CD4-positive, alpha-beta T cell (primary cell): ENCODE measurements at places on chromosomes 12 and 14. TPM values are rescaled to one million over a fixed set of nuclear protein-coding genes. Genes with fewer than 3 reads are reported as not detected.

Gene SLC17A8
- total RNA-seq = not detected

GRCh38 chr14:30980980-30981379 is 44.5 kb upstream of the AP4S1 start:
- H3K36me3 ChIP-seq = no peaks in the 10 kb centered on the region
- no peak overlapping the region for H3K4me3 ChIP-seq

Gene KLRC2
- not detected for total RNA-seq

DNA sequence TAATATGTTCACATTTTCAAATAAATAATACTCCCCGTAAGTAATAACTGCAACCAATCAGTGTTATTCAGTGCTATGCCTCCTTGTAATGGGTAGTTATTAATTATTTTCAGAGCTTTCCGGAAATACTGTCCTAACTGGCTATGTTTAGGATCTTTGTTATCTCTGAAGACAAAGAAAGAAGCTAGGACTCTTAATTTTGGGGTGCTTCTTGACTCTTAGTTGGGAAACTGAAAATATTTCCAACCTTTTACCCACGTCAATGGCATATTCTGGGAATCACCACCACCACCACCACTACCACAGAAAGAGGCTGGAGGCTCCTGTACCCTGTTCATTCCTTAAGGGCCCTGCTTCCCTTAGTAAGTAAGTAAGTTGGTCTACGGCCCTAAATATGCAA is 39.1 kb downstream of the RAD52 start:
- H3K27me3 ChIP-seq = no peaks in the 10 kb centered on the region
- DNase-seq = no peak
- H3K36me3 ChIP-seq = peaks cover 97% of the 10 kb centered on the region
- H3K27ac ChIP-seq = no peak overlapping the region

Gene ARMH4
- total RNA-seq = not detected

- H3K4me3 ChIP-seq = no peak overlapping the region
- peaks cover 38% of the 10 kb centered on the region for H3K27me3 ChIP-seq
- H3K4me1 ChIP-seq = peaks cover 2% of the 10 kb centered on the region
- DNase-seq = no peak
- H3K36me3 ChIP-seq = no peaks in the 10 kb centered on the region
Measured at GRCh38 chr12:52235001-52235764, 2.1 kb downstream of the KRT7 start.

GRCh38 chr14:24351517-24351916 is 11.7 kb upstream of the RIPK3 start:
- no peaks in the 10 kb centered on the region for H3K36me3 ChIP-seq
- H3K27me3 ChIP-seq = peaks cover 29% of the 10 kb centered on the region

Gene RPAP3
- 26.4 TPM for total RNA-seq

GRCh38 chr12:121561009-121561395 is 19.8 kb downstream of the KDM2B start:
- H3K27me3 ChIP-seq = no peaks in the 10 kb centered on the region
- H3K36me3 ChIP-seq = peaks cover 13% of the 10 kb centered on the region
- peaks cover 9% of the 10 kb centered on the region for H3K4me1 ChIP-seq
- H3K4me3 ChIP-seq = no peak overlapping the region

DNA sequence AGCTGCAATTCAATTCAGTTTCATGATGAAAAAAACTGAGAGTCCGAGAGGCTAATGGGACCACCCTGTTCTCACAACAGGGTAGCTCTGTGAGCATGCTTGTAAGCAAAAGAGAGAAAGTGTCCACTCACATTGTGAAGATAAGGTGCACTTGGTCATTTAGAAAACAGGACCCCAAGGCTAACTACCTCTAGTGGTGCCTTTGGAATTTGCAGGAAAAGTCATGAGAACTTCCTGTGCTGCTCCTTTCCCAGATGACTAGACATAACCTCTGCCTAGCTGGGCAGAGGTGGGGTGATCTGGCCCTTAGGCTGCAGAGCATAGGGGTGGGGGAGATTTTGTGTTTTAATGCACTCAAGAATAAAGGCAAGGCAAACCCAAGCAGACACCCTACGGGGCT is 118.9 kb downstream of the STAB2 start:
- H3K27me3 ChIP-seq = peaks cover 3% of the 10 kb centered on the region
- H3K36me3 ChIP-seq = no peaks in the 10 kb centered on the region
- H3K27ac ChIP-seq = no peak overlapping the region
- H3K4me3 ChIP-seq = no peak overlapping the region
- H3K4me1 ChIP-seq = no peaks in the 10 kb centered on the region

DNA sequence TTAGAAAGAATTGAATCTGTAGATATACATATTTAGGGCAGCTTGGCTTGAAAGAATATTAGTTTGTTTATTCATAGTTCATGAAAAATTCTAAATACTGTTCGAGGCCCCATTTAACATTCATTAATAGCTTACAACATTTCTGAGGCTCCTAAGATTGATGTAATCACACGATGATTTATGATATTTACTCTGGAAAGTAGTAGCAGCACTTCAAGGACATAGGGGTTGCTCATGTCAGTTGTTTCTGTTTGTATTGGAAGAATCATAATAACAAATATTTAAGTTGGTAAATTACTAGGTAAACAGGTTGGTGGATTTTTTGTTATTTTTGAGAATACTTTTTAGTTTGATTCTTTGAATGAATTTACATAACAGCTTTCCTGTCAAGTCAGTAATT is 30.4 kb downstream of the CAND1 start:
- H3K27ac ChIP-seq = no peak overlapping the region
- H3K4me1 ChIP-seq = no peaks in the 10 kb centered on the region
- no peak for DNase-seq
- no peak overlapping the region for H3K4me3 ChIP-seq

GRCh38 chr12:27696864-27697564 is 767 bp downstream of the REP15 start:
- no peaks in the 10 kb centered on the region for H3K4me1 ChIP-seq
- no peak overlapping the region for H3K4me3 ChIP-seq
- H3K36me3 ChIP-seq = no peaks in the 10 kb centered on the region
- no peaks in the 10 kb centered on the region for H3K27me3 ChIP-seq
- no peak overlapping the region for H3K27ac ChIP-seq

DNA sequence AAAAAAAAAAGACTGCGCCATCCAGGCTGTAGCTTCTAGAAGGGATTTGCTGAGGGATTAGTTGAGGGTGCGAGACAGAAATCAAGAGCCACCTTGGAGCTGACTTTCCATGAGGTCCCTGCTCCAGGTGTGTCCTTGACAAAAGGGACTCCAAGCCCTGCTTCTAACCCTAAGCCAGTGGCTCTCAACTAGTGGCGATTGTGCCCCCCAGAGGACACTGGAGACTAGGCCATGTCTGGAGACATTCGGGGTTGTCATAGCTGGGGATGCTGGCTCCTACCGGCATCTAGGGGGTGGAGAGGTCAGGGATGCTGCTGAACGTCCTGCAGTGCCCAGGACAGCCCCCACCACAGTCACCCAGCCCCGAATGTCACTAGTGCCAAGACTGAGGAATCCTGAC is 40.6 kb downstream of the SPRING1 start:
- H3K4me1 ChIP-seq = no peaks in the 10 kb centered on the region
- no peak overlapping the region for H3K27ac ChIP-seq
- no peak for DNase-seq
- H3K27me3 ChIP-seq = peaks cover 13% of the 10 kb centered on the region

DNA sequence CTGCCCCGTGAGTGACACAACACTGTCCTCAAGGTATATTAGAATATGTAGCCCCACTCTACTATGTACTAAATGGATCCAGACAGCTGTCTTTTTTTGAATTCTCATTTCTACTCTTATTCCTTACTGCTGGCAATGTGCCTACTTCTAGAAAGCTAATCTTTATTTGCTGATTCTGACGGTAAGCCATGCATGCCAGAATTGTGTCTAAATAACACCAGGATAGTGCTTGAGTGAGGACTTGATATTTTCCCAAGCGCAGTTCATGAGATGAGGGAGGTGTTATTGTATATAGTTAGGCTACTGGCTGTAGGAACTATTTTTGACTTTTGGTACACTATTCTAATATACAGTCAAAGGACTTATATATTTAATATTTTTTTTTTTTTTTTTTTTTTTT is 316.2 kb upstream of the NAV3 start:
- H3K4me3 ChIP-seq = no peak overlapping the region
- H3K4me1 ChIP-seq = no peaks in the 10 kb centered on the region
- H3K27me3 ChIP-seq = no peaks in the 10 kb centered on the region
- no peaks in the 10 kb centered on the region for H3K36me3 ChIP-seq
- no peak overlapping the region for H3K27ac ChIP-seq
- no peak for DNase-seq

DNA sequence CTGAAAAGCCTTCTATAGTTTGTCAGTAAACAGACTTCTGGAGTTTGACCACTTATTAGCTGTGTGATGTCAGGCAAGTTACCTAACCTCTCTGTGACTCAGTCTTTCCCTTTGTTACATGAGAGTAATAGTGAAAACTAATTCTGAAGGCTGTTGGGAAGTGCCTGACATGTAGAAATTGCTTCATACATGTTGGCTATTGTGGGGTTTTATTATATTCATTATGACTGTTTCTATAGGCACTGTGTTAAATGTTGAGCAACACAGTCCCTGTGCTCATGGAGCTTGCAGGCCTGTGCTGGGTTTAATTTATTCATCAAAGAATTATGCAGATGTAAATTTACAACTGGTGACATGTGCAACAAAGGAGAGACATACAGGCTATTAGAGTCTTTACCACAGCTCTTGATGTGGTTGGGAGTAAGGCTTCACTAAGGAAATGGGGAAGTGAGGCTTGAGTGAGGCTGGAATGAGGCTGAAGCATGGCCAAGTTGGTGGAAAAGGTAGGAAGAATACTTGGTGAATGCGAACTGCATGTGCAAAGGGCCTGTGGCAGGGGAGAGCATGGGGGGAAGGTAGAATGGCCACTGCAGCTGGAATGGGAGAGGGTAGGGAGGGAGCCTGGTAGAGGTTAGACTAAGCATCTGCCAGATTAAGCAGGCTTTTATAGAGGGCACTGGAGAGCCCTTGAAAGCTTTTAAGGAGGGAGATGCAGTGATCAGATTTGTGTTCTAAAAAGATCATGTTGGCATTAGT is 236.4 kb upstream of the CRY1 start:
- peaks cover 43% of the 10 kb centered on the region for H3K4me1 ChIP-seq
- H3K27me3 ChIP-seq = no peaks in the 10 kb centered on the region
- H3K36me3 ChIP-seq = no peaks in the 10 kb centered on the region
- DNase-seq = no peak

DNA sequence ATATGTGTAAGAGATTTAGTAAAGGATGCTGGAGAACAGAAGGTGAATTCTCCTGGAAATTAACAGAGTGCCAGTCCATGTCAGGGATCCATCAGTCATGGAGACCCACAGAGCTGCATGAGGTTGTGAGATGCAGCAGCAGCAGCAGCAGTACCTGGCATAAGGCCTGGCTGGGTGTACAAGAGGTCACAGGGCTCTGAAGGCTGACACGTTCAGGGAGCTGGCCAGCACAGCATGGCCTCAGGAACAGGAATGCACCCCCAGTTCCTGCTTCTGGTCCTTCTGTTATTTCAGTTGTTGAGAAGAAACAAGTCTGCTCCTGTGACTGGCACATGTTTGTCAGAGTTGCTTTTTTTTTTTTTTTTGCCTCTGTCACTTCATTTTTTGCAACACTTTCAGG is 210.8 kb downstream of the CNTN1 start:
- DNase-seq = no peak
- H3K4me3 ChIP-seq = no peak overlapping the region
- no peaks in the 10 kb centered on the region for H3K36me3 ChIP-seq
- no peaks in the 10 kb centered on the region for H3K27me3 ChIP-seq
- no peaks in the 10 kb centered on the region for H3K4me1 ChIP-seq

DNA sequence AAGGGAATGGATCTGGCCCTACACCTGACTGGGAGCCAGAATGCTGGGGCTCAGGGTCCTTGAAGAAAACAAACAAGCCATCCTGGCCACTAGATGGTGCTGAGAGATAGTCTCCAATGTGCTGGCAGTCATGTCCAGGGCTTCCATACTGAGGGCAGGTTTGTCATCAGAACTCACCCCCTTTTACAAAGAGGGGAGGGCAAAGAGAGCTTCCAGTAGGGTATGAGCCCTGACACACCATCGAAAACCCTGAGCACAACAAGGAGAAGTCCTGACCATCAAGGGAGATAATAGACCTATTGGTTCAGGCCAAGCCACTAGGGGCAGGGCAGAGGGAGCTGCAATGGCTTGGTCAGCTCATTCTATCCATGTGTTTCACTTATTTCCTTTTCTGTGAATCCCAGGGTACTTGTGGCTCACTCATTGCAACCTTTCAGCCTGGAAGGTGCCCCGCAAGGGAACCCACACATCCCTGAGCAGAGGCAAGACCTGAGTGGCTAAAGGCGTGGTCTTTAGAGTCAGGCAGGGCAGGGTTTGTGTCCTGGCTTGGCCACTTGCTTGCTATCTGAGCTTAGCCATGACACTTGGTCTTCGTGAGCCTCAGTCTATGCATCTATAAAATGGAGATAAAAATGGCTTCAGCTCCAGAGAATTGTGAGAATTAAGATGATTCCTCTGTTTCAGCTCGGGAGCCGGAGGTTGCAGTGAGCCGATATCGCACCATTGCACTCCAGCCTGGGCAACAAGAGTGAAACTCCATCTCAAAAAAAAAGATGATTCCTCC is 6.2 kb upstream of the PLEKHH1 start:
- no peak overlapping the region for H3K27ac ChIP-seq
- peaks cover 5% of the 10 kb centered on the region for H3K4me1 ChIP-seq
- peaks cover 23% of the 10 kb centered on the region for H3K27me3 ChIP-seq
- peak; percentile 12 for DNase-seq
- H3K4me3 ChIP-seq = no peak overlapping the region

GRCh38 chr14:52244328-52244727 is 23.2 kb upstream of the PTGDR start:
- H3K4me1 ChIP-seq = peaks cover 24% of the 10 kb centered on the region
- no peak overlapping the region for H3K4me3 ChIP-seq
- no peak for DNase-seq
- no peak overlapping the region for H3K27ac ChIP-seq
- no peaks in the 10 kb centered on the region for H3K36me3 ChIP-seq

GRCh38 chr12:81440001-81440400 is 319.1 kb downstream of the PPFIA2 start:
- H3K4me1 ChIP-seq = no peaks in the 10 kb centered on the region
- H3K36me3 ChIP-seq = no peaks in the 10 kb centered on the region
- no peak overlapping the region for H3K4me3 ChIP-seq
- no peak overlapping the region for H3K27ac ChIP-seq
- no peaks in the 10 kb centered on the region for H3K27me3 ChIP-seq

DNA sequence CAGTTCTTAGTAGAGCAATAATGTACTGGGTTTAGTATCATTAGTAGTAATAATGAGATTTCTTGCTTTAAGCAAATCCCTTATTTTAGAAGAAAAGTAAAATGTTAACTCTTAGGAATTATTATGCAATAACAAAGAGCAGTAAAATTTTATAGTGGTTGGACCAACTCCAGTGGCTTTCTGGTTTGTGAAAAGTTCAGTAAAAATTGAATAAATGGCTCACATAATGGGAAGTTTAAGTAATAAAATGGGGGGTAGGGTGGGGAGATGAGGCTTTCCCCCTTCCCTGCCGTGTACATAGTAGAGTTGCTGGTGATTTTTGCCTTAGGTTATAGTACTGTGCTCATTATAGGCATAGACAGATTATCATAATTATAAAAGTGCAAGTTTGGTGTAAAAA is 250.5 kb upstream of the ATP2B1 start:
- no peak overlapping the region for H3K27ac ChIP-seq
- H3K4me3 ChIP-seq = no peak overlapping the region
- no peaks in the 10 kb centered on the region for H3K36me3 ChIP-seq
- DNase-seq = no peak
- no peaks in the 10 kb centered on the region for H3K27me3 ChIP-seq
- H3K4me1 ChIP-seq = no peaks in the 10 kb centered on the region

- H3K27ac ChIP-seq = no peak overlapping the region
- peaks cover 18% of the 10 kb centered on the region for H3K4me1 ChIP-seq
- peaks cover 9% of the 10 kb centered on the region for H3K36me3 ChIP-seq
- H3K4me3 ChIP-seq = no peak overlapping the region
Measured at GRCh38 chr12:6618483-6619225, 11.5 kb upstream of the CHD4 start.
